ENCODE measurements at places on chromosomes 1 and 21.
A peak's percentile ranks its signal among the peaks of the same experiment; 100 is the strongest.

GRCh38 chr1:16055613-16056520 lies 12.3 kb downstream of the CLCNKB start:
- DNase-seq, result peak; percentile 85

DNA sequence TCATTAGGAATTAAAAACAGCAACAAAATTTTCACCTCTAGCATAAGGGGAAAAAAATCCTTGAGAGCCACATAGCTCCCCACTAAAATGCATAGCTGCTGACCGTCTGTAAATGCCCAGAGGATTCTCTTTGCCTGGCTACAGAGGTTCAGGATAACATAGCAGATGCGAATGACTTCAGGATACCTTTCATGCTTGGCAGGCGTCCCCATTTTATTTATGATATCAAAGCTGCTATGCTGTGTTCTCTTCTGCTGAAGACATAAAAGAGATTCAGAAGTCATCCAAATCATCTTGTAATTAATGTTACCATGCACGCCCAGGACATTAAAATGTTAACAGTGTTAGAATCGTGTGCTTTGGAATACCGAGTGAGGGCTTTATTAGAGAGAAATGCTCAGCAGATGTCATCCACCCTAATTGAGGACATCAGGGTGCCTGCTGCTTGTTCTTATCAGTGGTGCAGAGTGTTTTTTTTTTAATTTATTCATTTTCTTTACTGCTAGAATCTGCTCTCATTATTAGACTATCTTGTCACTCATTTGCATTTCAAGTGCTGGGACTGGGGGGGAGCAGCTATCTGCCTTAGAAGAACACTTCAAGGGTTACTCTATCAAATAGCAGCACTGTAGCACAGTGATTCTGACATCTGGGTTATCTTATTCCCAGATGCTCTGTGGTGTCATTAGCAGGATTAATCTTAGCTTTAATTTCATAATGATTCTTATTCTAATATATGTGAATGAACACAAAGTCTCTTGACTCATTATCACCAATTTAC lies 139.5 kb downstream of the ZNF326 start:
- no peak for DNase-seq

DNA sequence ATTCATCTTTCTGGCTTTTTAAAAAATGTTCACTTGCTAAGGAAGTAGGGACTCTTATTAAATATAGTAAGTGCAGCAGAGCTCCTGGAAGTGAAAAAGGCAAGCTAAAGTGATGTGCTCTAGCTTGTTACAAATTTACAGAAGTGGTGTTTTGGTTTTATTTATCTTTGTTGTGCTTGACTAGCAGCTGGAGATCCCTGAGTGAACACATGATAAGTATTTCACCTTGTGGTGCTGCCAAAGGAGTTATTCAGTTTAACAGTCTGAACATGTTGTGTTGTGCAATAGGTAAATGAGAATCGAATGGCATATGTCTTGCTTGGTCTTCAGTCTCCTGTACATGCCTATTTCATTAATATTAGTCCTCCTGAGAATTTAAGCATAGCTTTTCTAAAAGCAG lies 315.7 kb downstream of the TPR start:
- DNase-seq, result no peak

GRCh38 chr1:46183079-46183847 lies 7.0 kb upstream of the P3R3URF start:
- peak; percentile 69 for DNase-seq

GRCh38 chr1:218846181-218846580 lies 327.5 kb upstream of the LYPLAL1 start:
- DNase-seq, result no peak

DNA sequence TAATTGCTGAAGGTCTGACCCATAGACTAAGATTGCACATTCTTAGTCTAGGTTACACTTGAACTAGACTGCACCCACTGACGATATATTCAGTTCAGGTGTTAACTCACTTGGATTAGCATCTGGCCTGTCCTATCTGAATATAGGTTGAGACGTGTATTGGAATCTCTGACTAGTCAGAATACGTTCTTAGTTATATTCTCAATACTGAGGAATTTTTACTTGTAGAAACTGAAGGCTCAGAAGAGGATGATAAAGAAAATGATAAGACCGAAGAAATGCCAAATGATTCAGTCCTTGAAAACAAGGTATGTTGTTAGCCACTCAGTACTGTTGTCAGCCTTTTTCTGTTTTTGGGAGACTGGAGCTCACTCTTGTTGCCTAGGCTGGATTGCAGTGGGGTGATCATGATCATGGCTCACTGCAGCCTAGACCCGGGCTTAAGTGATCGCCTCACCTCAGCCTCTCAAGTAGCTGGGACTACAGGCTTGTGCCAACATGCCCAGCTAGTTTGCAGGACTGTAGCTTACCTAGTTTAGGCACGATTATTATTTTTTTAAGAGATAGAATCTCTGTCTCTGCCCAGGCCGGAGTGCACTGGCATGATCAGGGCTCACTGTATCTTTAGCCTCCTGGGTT lies 10.8 kb downstream of the CCDC17 start:
- DNase-seq, result no peak

DNA sequence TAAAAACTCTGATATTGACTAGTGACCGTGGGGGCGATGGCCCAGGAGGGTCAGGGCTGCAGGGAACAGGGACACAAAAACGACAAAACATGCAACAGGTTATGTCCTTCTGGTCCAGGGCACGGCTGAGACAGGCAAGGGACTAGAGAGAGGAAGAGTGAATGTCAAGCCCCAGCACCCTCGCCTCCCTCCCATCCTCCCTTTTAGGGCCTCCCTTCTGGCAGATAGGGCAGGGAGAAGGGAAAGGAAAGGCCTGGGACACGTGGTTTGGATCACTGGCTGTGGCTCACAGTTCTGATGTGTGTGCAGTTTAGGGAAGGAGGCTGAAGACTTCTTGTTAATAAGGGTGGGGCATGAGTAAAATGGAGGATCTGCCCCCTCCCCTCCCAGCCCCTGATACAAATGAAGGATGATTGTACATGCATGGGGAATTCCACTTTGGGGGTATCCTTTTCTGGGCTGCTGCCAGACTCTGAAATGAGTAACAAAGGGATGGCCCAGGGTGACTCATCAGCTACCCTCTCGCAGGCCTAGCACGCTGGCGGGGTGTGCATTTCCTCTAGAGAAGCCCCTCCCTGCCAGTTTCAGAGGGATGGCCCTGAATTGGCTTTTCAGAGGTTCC lies 14.2 kb downstream of the CAPN2 start:
- DNase-seq, result peak; percentile 78

GRCh38 chr1:227808566-227808965 lies 6.9 kb upstream of the PRSS38 start:
- DNase-seq, result no peak

DNA sequence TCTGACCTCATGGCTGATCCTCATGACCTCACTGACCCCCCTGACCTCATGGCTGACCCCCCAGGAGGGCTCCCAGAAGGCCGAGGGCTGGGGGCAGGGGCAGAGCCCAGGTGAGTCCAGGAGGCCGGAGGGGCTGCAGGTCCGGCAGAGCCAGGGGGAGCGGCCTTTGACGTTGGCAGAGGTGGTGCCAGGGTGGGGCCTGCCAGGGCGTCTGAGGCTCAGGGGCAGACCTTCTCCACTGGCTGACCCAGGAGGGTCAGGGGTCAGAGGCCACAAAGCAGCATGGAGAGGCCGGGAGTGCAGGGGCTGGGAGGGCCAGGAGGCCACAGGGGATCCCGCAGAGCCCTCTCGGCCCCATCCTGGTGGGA lies 28.1 kb upstream of the TTLL10 start:
- DNase-seq, result no peak

DNA sequence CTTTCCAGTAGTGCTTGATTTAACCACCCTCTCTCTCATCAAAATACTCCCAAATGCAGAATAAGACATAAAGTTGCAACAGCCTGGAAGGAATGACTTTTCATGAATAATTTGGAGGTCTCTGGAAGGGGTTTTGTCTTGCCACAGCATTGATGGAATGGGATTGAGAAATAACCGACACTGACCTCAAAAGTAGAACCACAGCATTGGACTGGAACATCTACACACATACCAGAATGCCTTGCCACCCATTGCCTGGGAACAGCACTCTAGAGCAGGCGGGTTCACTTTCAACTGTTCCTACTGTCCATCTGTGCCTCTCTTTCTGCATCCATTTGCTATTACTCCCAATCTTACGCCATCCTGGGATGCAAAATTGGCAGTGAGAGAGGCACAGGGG lies 149.1 kb upstream of the USP24 start:
- DNase-seq, result no peak

DNA sequence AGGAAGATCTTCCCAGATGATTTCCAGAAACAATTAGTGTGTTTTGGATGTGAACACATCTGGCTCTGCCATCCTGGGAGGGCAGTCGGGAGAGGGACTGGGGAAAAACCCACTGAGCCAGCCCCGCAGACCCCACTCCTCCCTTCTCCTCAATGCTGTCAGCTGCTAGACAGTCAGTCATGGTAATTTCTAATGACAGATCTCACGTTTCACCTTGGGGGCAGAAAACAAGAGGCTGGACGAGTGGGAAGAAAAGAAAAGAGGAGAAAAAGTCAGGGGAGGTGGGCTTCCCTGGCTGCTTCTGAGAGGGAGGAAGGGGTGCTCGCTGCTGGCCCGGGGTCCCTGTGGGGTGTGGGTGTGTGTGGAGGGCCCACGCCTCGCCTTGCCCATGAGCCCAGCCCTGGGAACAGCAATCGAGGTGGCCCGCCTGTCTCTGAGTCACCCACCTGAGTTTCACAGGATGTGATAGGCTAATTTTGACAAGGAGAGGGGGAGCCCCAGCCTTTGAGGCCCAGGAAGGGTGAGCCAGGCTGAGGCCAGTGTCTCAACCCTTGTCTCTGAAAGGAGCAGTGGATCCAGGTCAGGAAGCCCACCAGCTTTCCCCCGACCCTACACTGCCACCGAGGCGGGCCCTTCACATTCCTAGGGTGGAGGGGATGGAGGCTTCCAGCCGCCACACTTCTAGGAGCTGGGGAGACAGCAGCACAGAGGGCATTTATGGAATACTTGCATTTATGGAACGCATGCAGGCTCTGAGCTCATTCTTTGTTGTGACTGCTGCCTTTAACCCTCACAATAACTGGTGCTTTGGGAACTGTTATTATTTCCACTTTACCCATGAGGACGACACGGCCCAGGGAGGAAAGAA lies 49.1 kb upstream of the IFNLR1 start:
- DNase-seq, result peak; percentile 16

DNA sequence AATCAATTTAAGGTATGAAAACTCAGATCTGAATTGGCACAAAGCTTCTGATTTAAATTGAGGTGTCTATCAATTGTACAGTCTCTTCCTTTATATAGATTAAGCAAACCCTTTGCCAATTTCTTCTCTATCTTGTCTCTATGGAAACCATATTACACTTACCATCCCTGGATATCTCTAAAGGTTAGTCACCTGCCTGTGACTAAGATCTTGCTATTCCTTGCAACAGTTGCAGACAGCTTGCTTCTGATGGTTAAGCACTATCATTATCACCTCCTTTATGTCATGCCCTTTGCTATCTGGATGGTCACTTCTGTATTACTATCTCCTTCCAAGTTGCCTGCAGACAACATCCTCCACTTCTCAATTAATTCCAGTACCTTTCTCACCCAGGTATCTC lies 998.6 kb upstream of the B3GALT2 start:
- no peak for DNase-seq

GRCh38 chr1:219847215-219847855 lies 81.0 kb downstream of the SLC30A10 start:
- no peak for DNase-seq

DNA sequence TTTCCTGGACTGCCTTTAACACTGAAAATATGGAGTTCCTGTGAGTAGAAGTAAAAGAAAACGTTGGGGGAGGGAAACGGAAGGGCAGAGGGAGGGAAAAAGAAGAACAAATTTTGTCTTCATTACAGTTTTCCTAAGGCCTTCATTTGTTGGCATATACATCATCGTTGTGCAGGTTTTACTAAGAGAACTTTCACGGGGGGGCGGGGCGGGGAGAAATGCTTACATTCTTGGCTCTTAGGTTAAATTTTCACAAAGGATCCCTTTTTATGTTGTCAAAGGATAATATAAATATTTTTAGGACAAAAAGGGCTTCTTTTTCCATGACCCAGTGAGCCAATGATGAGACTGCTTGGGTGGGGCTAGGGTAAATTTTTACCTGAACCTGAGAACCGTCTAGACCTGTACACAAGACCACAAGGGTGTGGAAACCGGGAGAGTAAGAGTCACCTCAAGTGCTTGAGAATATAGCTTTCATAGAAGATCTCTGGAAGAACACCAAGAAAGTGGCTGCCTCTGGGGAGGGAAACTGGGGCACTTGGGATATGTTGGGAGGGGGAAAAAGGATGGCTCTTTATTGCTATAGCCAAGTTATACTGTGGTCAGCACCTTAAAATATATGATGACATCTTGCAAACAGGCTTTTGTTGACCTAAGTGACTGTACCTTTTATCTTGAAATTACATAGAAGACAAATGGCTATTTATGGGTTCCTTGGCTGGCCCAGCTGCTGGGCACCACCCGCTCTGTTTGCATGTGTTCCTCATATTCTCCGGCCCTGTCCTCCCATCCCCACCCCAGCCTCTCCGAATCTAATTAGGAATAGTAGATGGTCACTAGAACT lies 2.0 kb upstream of the UTP25 start:
- DNase-seq, result no peak

DNA sequence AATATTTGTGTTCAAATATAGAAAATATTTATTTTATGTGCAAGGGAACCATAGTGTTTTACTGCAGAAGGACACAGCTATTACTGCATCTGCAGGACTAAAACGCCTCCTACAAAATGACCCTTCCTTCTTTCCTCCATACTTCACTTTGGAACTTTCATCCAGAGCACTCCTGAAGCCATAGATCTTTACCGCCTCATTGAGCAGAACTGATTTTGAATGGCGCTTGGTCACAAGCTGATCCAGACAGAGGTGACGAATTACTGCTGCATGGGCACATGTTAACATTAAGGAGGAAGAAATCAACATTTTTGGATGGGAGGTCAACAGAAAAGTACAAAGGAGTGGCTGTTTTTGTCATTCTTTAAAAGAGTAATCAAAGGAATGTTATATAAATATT lies 931.6 kb downstream of the NCAM2 start:
- no peak for DNase-seq

DNA sequence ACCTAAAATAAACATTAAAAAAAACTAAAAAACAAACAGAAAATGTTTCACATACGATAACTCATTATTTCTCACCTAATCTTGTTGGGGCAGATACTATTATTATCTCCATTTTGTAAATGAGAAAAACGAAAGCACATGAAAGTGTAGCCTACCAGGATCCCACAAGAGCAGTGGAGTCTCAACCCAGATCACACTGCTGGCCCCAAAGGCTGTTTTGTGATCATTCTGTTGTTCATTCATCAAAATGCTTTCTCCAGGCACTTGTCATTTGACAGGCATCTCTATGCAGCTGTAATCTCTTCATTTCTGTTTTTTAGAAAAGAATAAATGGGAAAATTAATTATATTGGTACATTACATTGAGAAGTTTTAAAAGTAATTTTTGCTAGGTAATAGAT lies 67.5 kb downstream of the AK5 start:
- DNase-seq, result no peak

DNA sequence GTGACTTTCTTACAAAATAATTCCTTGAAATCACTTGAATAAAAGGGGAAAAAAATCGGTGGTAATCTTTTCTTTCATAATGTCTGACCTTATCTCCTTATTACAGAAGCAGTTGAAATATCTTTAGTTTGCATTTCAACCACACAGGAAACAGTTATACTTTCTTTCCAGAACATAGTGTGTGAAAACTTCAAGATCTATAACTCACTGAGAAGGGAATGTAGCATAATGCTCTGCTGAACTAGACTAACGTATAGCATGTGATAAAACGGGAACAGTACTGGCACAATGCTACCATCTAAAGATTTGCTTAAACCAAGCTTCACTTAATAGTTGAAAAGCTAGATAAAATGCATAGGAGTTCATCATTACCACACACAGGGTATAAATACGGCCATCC lies 45.0 kb downstream of the VAV3 start:
- DNase-seq, result no peak

- no peak for DNase-seq
Measured at GRCh38 chr1:21149855-21150432, 26.8 kb downstream of the EIF4G3 start.

Measured in uterus (tissue), 4 donors.